HS-5 (cell line): ENCODE measurements at places on chromosomes 6 and 20.

DNA sequence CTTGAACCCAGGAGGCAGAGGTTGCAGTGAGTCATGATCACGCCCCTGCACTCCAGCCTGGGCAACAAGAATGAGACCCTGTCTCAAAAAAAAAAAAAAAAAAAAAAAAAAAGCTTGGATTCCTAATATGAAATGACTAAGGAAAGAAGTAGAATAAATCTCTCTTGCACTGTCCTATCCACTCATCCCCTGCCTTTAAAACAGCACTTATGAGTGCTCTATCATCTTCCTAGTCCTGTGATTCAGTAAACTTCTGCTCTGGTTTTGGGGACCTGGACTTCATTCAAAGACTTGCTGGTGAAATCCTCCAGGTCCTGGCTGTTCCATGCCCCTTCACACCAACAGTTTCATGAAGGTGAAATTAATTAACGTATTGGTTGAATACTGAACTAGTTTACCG, 29.6 kb downstream of the TNFAIP3 start:
- no peak for DNase-seq

- no peak for DNase-seq
Measured at GRCh38 chr6:100657678-100658330, 193.1 kb upstream of the SIM1 start.

DNA sequence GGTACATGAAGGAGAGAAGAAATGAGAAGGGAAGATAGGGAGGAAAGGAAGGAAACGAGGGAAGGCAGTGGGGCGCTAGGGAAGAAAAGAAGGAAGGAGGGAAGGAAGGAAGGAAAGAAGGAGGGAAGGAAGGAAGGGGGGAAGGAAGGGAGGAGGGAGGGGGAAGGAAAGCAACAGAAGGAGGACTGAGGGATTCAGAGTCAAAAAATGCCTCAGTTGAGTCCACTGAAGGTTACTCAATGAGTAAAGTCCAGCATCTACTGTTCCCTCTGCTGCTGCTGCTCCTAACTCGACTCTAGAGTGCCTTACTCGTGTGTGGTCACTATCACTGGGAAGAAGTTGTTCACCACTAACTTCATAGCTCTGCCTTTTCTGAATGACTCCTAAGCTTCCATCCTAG, 33.8 kb downstream of the PHACTR1 start:
- no peak for DNase-seq

DNA sequence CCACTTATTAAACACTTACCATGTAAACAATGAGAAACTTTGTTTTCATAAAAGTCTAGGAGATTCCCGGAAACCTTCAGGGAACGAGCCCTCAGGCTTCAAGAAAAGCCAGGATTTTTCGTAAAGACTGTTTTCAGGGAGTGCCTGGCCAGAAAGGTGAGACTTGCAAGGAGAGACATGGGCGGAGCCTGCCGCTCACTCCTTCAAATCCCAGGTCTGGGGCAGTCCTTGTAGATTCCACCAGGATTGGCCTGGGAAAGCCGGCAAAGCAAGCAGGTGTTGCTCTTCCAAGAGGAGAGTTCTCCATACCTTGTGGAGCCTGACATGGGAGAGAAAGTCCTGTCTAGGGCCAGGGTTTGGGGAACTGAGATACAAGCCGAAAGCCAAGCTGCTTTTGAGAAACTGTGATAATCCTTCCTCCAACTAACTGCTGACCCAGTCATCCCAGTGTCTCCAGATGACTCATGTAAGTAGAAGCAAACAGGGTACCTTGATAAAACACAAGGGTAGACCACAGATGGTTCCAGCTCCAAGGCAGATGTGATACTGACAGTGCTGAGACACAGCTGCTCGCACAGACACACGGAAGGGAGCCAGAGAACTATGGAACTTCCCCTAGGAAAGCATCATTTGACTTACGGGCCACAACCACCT, 69.4 kb upstream of the NAA20 start:
- peak; percentile 9 for DNase-seq

DNA sequence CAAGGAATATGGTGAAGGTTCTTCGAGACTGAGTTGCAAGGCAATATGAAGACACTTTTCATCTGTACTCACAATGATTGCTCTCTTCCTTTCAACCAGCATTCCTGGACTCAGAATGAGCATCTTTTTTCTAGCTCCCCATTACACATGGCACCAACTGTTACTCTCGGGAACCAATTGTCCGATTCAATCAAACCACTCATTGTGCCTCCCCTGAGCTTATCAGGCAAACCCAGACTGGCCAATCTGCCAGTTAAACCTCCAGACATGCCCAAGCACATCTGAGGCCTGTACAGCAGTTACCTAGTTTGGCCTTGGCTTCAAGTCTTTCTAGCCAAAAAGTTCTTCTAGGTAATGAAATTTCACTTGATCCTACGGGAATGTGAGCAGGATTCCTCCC, 164.1 kb downstream of the ID4 start:
- no peak for DNase-seq

GRCh38 chr6:134026597-134026996, 25.8 kb downstream of the SLC2A12 start:
- DNase-seq = no peak

GRCh38 chr20:1825938-1826445, 69.2 kb upstream of the SIRPA start:
- DNase-seq = no peak

DNA sequence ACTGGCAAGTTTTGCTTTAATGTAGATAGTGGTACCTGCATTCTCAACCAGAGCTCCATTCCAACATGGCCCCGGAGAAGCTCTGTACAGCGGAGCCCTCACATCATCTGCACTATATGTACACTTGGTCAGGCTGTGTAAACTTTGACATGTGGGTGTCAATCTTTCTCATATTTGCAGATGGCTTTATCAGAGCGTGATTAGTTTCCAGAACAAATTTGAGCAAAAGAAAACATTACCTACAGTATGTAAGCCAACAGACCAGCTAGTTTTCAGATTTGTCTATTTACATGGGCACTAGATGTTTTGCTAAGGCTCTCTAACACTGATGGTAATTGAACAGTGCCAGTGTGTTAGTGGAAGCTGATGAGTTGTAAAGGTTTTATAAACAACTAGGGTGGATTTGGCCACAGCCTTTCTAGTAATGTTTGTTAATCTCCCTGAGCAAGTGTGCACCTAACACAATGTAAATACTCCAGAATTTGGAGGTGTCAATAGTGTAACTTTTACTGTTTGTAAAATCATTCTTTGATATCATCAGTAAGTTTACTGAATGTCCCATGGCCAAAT, 131.8 kb downstream of the FOXA2 start:
- no peak for DNase-seq

- no peak for DNase-seq
Measured at GRCh38 chr6:118913161-118913560, 19.2 kb downstream of the ASF1A start.

- no peak for DNase-seq
Measured at GRCh38 chr6:35411066-35411465, 41.1 kb upstream of the FANCE start.

DNA sequence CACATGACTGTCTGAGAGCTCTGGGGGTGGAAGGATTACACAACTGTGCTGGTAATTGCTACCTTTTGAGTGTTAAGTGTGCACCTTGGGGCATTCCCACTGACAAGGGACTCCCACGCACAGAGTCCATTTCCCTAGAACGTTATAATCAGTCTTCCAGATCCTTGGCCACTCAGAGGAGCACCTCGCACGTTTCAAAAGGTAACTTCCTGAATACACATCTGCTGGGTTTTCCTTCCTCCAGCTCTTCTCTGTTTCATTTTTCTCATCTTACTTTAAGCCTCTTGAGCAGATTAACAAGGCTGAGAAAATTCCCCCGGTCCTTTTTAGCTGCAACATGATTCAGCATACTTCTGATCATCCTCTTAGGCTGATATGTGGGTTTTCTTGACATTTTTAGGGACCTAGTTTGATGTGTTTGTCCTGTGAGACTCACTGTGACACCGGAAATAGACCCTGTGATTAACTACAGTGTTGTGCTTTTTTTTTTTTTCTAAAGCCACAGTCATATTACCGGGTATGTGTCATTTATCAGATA, 98.4 kb upstream of the DUSP22 start:
- DNase-seq = no peak

DNA sequence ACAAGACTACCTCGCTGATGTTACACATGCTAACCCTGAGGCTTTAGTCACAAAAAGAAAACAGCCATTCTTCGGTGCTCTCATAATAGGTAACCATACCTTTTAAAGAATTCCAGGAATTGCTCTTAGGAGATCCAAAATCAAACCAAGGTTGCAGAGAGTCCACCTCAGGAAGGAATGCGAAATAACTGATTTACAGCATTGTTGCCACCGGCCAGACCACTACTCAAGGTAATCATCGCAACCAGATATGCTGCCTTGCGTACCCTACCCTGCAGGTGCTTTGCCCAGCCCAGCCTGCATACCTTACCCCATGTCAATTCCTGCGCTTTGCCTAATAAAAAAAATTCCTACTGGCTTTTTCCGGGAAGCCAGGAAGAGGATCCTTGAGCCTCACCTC, 27.0 kb downstream of the NUP153 start:
- no peak for DNase-seq

DNA sequence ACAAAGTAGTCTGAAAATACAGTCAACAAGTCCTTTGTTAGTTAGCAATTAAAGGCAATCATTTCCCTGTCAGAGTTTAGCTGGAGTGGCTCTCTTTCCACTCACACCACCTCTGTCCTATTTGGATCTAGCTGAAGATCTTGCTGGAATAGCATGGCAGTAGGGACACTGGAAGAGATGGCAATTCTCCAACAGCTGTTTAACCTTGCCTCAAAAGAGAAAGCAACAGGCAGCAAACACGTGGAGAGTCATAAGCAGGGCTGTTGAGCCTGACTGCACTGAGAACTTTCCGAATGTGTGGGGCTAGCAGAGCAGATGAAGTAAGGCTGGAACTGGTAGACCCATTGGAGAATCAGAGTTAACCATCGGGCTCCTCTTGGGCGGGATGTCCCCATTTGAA, 38.0 kb upstream of the PRSS35 start:
- DNase-seq = no peak

- no peak for DNase-seq
Measured at GRCh38 chr20:51725584-51726176, 42.5 kb downstream of the ATP9A start.

- DNase-seq = no peak
Measured at GRCh38 chr20:7272512-7272911, 505.0 kb downstream of the BMP2 start.
